Hematopoietic multipotent progenitor cell treated with erythropoietin and hydrocortisone succinate and interleukin-3 and kit ligand, for 6 days (in vitro differentiated cells): ENCODE measurements at places on chromosomes 7 and 10.

DNA sequence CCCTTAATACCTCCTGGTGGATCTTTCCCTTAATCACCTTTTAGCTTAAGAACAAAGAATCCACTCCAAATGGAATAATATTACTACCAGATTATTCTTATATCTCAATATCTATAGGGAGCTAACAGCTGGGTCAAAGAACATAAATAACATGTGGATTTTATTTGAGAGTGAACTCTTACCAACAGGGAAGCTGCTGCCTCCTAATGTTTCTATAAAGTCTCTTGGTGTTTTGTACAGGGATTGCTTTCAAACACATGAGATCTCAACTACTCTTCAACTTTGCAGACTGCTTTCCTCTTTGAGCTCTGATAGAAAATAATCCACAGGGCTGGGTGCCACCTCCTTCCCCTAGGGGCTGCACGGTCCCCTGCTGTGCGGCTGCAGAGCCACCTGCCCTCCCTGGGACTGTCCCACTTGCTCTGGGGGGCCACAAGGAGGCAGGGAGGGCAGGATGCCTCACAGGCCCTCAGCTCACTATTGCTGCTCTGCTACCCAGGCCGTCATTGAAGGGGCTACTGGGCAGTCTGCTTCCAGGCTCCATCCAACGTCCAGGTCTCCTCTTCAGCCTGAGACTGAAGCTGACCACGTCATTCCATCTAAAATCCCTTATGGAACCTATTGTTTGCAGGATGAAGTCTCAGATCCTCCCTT is 191.2 kb downstream of the CXCL12 start:
- no peak for DNase-seq

DNA sequence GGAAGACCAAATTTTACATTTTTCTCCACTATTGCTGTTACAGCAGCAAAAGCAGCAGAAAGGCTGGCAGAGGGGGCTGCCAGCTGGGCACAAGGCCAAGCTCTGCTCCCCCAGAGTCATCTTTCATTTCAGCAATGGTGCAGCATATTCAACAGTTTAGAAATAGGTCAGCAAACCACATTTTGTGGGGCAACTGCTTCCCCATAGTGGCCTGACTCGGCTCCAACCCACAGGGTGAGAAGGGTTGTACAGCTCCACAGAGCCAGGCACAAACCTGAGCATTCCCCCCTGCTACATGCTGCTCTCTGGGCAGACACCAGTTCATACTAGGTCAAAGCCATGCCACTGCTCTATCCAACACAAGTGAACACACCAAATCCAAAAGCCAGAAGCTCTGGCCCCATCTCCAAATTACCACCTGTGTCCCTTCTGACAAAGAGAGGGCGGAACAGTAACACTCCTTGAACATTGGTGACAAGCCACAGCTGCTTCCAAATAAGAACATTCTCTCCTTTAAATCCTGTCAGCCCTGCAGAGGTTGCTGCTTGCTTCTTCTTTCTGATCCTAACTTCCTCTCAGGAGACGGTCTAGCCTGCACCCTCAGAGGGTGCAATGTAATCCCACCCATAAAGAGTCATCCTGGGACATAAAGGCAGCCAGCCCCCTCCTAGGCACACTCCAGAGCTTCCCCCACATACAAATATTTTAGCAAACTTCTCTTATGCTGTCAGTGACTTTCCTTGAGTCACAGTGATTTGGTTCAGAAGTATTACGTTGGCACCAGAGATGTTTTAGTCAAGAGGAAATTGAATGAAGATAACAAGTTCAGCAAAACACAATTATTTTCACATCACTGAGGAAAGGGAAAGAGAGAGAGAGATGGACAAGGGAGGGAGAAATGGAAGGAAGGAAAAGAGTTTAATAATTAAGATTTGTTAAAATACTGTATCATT is 39.0 kb upstream of the SLIT1 start:
- DNase-seq = peak; percentile 27

DNA sequence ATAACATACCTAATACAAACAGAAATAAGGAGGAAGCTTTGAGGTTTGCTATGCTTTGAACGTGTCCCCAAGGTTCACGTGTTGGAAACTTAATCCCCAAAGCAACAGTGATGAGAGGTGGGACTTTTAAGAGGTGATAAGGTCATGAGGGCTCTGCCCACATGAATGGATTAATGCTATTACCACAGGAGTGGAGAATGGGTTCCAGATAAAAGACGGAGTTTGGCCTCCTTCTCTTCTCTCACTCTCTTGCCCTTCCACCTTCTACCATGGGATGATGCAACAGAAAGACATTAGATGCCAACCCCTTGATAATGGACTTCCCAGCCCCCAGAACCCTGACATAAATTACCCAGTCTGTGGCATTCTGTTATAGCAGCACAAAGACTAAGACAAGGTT is 9.6 kb downstream of the ITGB1 start:
- DNase-seq = peak; percentile 75

DNA sequence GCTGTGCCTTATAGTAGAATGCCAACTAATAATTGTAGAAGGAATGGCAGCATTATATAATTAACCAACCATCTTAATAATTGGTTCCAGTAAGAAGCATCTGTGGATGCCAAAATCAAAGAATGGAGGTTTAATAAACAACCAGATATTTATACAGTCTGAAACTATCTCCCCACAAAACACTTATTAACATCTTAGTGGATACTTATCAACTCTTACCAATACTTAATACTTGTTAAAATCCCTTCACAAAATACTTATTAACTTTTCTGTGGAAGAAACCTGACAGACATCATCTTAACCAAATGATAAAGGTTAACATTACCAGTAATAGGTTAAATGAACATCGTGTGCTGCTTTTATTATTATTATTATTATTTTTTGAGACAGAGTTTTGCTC is 29.1 kb upstream of the FAM107B start:
- no peak for DNase-seq

- DNase-seq = no peak
Observed at GRCh38 chr7:15719311-15719710, 32.8 kb upstream of the MEOX2 start.

DNA sequence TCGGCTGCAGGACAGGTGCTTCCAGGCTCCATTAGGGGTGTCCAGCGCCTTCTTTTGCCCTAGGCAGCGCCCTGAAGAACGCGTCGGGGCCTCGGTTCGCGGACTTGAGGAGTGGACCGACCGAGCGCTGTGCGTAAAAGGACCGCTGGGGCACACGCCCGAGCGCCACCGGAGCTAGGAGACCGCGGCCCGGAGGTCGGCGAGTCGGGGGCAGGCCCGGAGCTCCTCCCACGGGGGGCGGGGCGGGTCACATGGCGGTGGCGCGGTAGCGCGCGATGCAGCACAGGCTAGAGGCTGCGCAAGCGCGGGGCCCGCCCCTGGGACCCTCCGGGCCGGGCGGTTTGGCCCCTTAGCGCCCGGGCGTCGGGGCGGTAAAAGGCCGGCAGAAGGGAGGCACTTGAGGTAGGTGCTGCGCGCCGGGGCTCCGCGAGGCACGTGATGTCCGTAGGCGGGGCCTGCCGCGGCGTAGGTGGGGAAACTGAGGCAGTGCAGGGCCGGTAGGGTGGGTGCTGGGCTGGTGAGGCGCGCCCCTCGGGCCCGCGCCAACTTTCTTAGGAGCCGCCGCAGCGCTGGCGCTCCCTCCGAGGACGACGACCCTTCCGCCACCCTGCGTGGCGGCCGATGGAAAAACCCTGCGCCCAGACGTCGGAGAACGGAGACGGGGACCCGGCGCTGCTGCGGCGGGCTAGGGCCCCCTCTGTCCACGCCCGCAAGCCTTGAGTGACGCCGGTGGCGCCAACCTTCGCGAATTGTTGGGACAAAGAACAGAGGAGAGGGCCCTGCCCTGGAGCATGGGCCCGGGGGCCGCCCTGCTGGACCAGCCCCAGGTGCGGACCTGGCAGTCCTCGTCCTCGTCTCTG is at the start of gene PRXL2A:
PRXL2A (plus strand) TSS at position 310 of the 860 bp plus-strand sequence. CDS start 11,917 bp downstream, outside the sequence.
- peak; percentile 83 for DNase-seq

DNA sequence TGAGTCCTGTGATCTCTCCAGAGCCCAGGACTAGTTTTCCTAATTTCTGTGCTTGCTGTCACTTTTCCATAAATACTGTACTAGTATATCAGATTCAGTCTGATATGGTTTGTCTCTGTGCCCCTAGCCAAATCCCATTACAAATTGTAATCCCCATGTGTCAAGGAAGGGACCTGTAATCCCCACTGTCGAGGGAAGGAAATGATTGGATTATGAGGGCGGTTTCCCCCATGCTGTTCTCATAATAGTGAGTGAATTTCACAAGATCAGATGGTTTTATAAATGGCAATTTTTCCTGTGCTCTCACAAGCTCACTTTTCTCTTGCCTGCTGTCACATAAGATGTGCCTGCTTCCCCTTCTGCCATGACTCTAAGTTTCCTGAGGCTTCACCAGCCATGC is 54.8 kb upstream of the IFRD1 start:
- no peak for DNase-seq

DNA sequence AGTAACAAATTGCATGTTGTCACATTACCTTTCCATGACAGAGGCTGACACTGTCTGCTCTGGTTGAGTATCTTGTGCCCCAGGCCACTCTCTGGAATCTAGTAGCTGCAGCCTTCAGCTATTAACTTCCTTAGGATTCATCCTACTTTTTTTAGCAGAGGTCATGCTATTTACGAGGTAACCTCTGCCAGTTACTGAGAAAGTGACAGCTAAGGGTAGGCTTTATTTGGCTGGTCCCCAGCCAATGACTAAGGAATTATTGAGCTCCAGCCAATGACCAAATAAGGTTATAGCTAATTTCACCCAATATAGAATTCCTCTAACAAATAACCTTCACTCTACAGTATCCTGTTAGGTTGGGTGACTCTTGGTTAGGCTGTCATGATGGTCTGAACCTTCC is 1361.7 kb downstream of the XPNPEP1 start:
- DNase-seq = no peak

DNA sequence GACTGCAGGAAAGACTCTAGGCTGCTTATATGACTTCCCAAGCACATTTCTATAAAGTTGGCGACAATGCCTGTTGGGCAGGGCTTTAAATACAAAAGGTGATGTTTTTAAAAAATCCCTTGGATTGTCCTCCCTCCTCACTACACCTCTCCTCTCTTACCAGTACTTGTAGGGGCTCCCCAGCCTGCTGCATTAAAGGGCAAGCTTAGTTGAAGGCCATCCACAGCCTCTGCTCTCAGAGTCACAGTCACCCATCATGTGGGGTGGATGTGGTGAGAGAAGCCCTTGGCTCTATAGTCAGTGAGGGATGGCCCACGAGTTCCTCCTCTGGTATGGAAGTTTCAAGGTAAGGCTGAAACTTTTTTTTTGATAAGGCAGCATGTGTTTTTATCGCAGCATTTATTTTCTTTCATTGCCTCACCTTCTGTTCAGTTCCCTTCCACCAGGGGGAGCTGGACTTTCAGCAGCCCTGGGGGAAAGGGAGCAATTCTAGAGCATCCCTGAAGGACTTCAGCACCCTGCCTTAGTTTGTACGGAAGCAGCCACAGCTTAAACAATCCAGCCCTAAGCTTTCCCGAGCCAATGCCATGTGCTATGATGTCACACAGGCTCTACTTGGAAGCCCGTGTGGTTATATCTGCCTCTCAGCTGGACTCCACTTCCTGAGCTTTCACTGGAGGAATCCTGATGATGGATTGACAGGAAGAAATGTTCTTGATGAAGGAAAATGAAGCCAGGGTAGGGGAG is 131.9 kb downstream of the CALCR start:
- peak; percentile 68 for DNase-seq

DNA sequence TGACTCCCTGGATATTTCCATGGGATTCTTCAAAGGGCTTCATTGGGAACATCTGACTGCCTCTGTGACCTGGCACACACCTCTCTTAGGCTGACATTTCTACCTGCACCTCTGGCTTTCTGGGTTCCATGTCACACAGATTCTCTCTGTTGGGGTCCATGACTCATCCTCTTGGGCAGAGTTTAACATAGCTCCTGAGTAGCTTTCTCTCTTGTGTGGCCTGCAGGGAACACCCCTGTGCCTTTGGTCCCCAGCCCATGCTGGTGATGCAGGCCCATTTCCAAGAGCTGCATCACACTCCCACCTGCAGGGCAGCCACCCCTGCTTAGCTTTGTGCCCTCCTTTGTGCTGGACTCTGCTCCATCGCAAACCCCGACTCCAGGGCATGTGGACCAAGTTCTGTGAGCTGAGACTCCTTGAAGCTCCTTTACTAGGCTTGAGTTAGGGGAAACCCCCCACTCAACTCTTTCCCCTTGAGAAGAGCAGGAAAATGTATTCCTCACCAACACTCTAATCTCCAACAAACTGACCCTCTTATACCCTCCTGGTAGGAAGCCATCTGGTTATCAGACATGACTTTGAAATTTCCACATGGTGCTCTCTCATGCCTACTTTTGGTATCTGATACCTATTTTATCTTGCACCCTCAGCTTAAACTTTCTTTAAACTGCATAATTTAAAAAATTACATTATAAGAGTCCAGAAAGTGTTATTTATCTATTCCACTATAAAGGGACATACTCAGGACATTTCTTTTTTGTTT is 93.3 kb downstream of the ZNF777 start:
- peak; percentile 56 for DNase-seq

DNA sequence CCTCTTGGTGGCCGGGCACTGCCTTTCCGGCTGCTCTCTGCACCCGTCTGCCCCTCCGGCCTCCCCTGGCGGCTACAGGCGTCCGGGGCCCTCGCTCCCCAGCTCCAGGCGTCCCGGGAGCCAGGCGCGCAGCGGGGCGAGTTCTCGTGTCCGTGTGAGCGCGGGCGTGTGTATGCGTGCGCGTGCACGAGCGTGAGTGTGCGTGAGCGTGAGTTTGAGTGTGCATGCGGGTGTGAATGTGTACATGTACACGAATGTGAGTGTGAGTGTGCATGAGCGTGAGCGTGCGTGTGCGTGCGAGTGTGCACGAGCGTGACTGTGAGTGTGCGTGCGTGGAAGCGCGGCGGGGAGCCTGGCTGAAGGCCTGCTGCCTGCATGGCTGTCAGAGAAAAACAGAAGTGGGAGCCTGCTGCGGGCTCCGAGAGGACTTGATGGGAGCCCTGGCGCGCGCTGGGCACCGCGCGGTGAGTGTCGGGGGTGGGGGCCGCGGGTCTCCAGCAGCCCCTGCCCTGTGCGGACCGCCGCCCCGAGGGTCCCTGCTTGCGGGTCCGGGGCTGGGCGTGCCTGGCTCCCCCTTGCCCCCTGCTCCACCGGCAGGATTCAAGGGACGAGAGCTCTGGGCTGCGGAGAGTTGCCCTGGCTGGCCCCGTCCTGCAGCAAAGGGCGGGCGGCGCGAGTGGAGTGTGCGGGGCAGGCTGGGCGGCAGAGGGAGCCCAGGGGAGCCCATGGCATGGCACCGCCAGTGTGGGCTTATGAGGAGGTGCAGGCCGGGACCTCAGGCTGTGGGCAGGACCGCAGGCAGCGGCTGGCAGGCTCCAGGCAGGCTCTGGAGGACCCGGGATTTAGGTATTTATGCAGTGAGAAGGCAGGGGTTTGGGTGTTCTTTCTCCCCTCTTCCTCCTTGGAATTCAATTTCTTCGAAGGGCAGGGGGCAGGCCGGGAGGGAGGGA is 75.8 kb upstream of the EN2 start:
- no peak for DNase-seq

- DNase-seq = no peak
Observed at GRCh38 chr7:47368190-47368812, 213.6 kb downstream of the TNS3 start.

GRCh38 chr10:58070956-58071355 is 196.7 kb downstream of the IPMK start:
- DNase-seq = no peak

GRCh38 chr10:61836888-61837754 is 64.4 kb upstream of the ARID5B start:
- DNase-seq = no peak
